ENCODE measurements at places on chromosomes 11 and 22.

- DNase-seq = peak; percentile 23
These were observed 99.6 kb upstream of the THY1 start for GRCh38 chr11:119522609-119523008.

GRCh38 chr22:39205344-39206021, 39.3 kb downstream of the PDGFB start:
- no peak for DNase-seq

GRCh38 chr22:45421349-45422055, 8.0 kb downstream of the RIBC2 start:
- DNase-seq = no peak

DNA sequence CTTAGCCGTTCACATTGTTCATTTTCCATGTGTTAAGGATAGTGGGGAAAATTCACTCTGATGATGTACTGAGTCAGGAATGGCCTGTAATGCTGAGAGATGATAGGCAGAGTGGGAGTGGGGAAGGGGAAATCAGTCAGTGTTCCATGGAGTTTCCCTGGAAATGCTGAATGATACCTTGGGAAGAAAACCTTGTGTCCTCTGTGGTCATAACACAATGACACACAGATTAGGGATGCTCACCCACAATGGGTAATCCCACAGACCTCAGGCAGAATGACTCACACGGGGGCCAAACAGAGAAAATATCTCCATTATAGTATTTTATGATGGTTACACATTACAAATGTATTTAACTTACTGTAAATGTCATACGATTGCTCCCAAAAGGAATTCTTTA, 118.0 kb downstream of the SNX19 start:
- DNase-seq = no peak

- DNase-seq = no peak
These were observed 47.2 kb downstream of the GALNT18 start for GRCh38 chr11:11574373-11575287.

DNA sequence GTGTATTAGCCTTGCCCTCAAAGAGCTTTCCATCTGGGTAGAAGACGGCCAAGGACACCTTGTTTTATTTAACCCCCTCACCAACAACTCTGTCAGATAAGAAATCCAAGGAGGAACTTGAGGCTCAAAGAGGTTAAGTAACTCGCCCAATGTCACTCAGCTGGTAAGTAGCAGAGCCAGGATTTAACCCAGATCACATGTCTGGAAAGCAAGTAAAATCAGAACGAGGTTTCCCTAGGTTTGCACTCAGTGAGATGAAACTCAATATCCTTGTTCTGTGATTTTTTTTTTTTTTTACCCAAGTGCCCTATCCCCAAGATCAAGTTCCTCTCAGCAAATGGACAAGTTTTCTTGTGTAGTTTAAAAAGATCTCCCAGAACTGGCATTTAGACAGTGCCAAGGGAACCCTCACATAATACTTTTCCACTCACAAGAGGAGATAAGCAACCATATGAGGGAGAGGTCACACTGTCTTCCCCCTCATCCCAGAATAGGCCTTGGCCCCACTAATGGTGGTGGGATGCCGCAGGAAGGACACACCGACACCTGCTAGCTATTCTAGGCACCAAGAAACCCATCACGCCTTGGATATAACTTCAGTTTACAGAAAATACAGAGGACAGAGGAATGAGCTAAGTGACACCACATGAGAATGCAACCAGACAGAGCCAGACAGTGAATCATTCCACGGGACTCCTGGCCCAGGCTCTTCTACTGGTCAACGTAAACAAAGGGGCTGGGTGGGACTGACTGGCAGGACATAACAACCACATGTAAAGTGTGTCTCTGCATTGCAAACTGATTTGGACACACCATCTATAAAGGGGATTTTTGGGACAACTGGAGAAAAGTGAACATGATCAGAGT, 8.6 kb upstream of the ARAP1 start:
- no peak for DNase-seq

- DNase-seq = no peak
These were observed 69.0 kb upstream of the FAM181B start for GRCh38 chr11:82802710-82803109.

DNA sequence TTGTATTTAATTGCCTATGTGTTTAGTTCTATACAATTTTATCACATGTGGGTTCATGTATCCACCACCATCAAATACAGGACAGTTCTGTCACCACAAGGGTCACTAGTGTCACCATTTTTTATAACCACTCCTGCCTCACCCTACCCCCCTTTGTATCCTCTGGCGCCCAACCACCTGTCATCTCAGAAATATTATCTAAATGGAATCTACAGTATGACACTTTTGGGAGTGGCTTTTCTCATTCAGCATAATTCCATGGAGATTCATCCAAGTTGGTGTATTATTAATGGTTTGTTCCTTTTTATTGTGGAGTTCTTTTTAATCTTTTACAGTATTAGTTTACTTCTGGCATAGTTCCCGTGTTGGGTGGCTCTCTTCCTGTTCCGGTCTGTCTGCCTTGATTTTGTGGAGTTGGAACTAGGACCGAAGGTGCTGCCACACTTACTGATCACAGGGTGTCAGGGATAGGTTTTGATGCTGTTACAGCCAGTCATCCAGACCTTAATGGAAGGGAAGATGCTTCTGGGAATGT, 58.5 kb downstream of the TNRC6B start:
- no peak for DNase-seq

- DNase-seq = no peak
These were observed 79.1 kb downstream of the GUCY1A2 start for GRCh38 chr11:106939157-106939556.
